ENCODE measurements at places on chromosomes 7 and 10.

DNA sequence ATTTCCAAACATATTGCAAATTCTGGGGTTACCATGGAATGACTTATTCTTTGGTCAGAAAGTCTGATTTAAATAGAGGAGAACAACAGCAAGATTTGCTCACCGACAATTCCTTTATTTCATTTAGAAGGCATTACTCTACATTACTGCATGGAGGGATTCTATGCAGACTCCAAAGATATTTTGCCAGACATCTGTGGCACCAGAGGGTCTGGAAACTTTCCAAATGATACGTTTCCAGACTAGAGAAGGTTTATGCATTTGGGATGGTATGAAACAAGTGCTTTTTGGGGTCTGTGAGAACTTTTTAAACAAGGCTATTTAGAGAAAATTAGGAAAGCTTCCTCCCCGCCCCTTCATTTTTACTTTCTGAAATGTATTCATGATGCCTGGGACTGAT is 125.3 kb downstream of the SAMD9 start:
- no peak for DNase-seq

GRCh38 chr7:51783241-51783640 is 466.6 kb upstream of the COBL start:
- no peak for DNase-seq

DNA sequence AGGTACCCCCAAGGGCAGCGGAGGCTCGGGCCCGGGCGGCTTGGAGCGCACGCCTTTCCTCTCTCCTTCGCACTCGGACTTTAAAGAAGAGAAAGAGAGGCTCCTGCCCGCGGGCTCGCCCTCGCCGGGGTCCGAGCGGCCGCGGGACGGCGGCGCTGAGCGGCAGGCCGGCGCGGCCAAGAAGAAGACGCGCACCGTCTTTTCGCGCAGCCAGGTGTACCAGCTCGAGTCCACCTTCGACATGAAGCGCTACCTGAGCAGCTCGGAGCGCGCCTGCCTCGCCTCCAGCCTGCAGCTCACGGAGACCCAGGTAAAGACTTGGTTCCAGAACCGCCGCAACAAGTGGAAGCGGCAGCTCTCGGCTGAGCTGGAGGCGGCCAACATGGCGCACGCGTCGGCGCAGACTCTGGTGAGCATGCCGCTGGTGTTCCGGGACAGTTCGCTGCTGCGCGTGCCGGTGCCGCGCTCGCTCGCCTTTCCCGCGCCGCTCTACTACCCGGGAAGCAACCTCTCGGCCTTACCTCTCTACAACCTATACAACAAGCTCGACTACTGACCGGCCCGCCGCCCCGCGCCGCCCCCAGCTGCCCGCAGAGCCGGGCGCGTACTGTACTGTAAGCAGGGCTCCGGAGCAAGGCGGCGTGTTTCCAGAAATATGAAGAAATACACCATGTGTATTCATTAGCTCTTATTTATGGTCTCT is 1.8 kb downstream of the HMX2 start:
- DNase-seq, result peak; percentile 39

DNA sequence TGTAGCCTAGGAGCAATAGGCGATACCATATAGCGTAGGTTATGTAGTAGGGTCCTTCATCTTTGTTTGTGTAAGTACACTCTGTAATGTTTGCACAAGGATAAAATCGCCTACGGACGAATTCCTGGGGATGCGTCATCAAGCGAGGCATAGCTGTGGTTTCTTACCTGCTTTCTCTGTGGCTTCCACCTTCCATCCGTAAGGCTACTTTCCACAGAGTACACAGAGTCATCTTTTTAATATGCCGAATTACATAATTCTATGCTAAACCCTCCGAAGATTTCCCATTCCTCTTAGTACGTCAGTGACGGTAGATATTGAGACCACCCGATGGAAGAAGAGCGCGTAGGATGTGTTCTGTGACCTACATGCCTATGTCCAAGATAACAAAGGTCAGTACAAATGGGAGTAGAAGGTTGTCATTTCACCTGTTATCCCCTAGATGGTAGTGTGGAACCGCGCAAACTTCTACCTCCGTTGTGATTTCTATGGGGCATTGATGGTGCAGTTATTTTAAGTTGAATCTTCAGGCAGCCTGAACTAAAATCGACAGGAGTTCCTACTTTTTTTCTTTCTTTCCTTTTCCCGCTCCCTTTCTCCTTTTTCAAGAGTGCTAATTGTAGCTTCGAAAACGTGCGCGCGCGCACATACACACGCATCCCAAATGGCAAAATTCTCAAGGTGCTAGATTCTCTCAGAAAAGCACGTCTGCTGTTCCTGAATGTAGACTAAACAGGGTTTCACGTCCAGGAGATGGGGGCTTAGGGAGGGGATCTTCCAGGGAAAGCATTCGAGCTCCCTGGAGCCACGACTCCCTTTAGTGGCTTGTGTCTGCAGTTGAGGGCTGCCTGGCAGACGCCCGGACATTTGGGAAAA is 111.7 kb upstream of the MBL2 start:
- DNase-seq, result no peak

Data from CD4-positive, alpha-beta T cell treated with Interleukin-21 for 1 hour (primary cell).